Thoracic aorta (tissue), 2 donors: ENCODE measurements at places on chromosomes 4 and X. TPM values are rescaled to one million over a fixed set of nuclear protein-coding genes. Genes with fewer than 3 reads are reported as not detected.
A peak's percentile ranks its signal among the peaks of the same experiment; 100 is the strongest.

DNA sequence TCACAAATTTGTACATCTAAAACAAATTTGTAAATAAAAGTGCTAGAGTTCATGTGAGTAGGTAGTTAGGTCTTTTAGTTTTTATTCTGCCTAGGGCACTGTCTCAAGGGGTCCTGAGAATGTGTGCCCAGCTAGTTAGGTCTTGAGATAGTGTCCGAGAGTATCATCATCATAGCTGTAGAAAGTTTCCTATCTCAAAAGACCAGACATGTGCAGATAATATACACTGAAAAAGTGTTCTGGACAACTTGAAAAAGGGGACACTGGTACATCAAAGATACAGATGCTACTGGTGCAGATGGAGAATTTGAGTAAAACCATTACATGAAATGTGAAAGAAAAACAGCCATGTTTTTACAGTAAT is 1.8 kb upstream of the ZCCHC4 start:
- H3K27ac ChIP-seq, result no peak overlapping the region
- DNase-seq, result no peak
- H3K27me3 ChIP-seq, result no peaks in the 10 kb centered on the region
- H3K36me3 ChIP-seq, result no peaks in the 10 kb centered on the region

DNA sequence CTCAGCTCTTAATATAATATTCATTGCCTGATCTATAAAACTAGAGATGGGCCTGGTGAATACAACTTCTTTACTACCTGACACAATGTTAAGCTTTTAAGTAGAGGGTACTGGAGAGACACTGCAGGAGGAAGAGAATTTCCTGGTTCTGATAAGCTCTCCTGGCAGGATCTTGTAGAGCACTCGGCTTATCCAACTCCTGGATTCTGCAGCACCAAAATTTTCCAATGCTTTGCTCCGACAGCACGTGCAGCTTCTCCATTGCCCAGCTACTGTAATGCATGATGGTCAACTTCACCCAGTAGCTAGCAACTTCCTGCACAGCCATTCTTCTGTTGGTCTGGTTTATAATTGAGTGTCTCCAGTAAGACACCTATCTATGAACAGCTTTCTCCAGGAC is 686.2 kb upstream of the BOD1L1 start:
- no peaks in the 10 kb centered on the region for H3K36me3 ChIP-seq
- H3K4me1 ChIP-seq, result no peaks in the 10 kb centered on the region
- no peak overlapping the region for H3K4me3 ChIP-seq
- no peak for DNase-seq

- no peaks in the 10 kb centered on the region for H3K36me3 ChIP-seq
- no peaks in the 10 kb centered on the region for H3K27me3 ChIP-seq
These were observed 94.5 kb upstream of the IL15 start for GRCh38 chr4:141541851-141542250.

Gene HSFX4
- not detected for total RNA-seq

DNA sequence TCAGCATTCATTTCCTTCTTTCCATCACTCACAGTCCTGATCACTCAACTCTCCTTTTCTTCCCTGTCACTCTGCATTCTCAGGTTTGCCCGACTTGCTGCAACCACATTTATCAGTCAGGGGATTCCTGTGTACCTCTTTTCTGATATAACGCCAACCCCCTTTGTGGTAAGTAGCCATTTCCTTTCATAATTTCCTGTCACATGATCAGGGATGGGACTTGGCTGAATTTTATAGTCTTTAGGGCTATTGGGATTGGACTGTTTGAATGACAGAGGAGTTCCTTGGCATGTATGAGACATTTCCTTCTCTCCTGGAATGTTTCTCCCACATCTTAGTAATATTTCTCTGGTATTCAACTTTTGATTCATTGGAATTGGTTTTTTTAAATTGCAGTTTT is 11.0 kb downstream of the PGM2 start:
- no peak overlapping the region for H3K4me3 ChIP-seq
- no peak for DNase-seq
- H3K27me3 ChIP-seq, result no peaks in the 10 kb centered on the region
- H3K27ac ChIP-seq, result no peak overlapping the region
- peaks cover 9% of the 10 kb centered on the region for H3K4me1 ChIP-seq
- H3K36me3 ChIP-seq, result peaks cover 14% of the 10 kb centered on the region

- H3K27ac ChIP-seq, result no peak overlapping the region
- no peaks in the 10 kb centered on the region for H3K36me3 ChIP-seq
- no peaks in the 10 kb centered on the region for H3K27me3 ChIP-seq
- DNase-seq, result no peak
- no peak overlapping the region for H3K4me3 ChIP-seq
These were observed 55.0 kb downstream of the PAPSS1 start for GRCh38 chr4:107665001-107665400.

GRCh38 chrX:100864657-100865391 is 9.3 kb downstream of the NOX1 start:
- H3K27ac ChIP-seq, result no peak overlapping the region
- H3K4me3 ChIP-seq, result no peak overlapping the region
- no peaks in the 10 kb centered on the region for H3K27me3 ChIP-seq
- H3K36me3 ChIP-seq, result no peaks in the 10 kb centered on the region
- no peaks in the 10 kb centered on the region for H3K4me1 ChIP-seq
- DNase-seq, result no peak

Gene LRAT
- total RNA-seq, result not detected

- H3K27me3 ChIP-seq, result no peaks in the 10 kb centered on the region
- H3K27ac ChIP-seq, result no peak overlapping the region
- no peaks in the 10 kb centered on the region for H3K36me3 ChIP-seq
- no peak for DNase-seq
These were observed 62.7 kb downstream of the TRIM2 start for GRCh38 chr4:153266988-153267387.

DNA sequence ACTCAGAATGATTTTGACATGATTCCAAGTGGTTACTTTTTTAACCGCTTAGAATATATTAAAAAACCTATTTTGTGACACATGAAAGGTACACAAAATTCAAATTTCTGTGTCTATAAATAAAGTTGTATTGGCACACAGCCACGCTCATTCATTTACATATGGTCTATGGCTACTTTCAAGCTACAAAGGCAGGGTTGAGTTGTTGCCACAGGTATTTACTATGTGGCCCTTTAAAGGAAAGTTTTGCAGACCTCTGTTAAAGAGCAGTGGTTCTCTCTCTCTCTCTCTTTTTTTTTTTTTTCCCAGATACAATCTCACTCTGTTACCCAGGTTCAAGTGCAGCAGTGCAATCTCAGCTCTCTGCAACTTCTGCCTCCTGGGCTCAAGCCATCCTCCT is 23.0 kb downstream of the GPM6B start:
- no peak overlapping the region for H3K27ac ChIP-seq
- no peak overlapping the region for H3K4me3 ChIP-seq
- no peaks in the 10 kb centered on the region for H3K36me3 ChIP-seq
- no peaks in the 10 kb centered on the region for H3K4me1 ChIP-seq

GRCh38 chr4:112330921-112331320 is 33.8 kb downstream of the ALPK1 start:
- no peaks in the 10 kb centered on the region for H3K4me1 ChIP-seq
- no peak for DNase-seq
- H3K36me3 ChIP-seq, result peaks cover 7% of the 10 kb centered on the region
- no peak overlapping the region for H3K4me3 ChIP-seq

Gene MUC7
- not detected for total RNA-seq

GRCh38 chr4:82561786-82562563 is at the start of gene TMEM150C:
TMEM150C (minus strand) TSS chr4:82561988; CDS start chr4:82504657, 57,331 bp downstream.
- H3K4me3 ChIP-seq, result peak within 1 kb of the TSS; percentile 66
- H3K27ac ChIP-seq, result no peak within 1 kb of the TSS
- no peaks in the 10 kb centered on the region for H3K36me3 ChIP-seq
- no peaks in the 10 kb centered on the region for H3K27me3 ChIP-seq

DNA sequence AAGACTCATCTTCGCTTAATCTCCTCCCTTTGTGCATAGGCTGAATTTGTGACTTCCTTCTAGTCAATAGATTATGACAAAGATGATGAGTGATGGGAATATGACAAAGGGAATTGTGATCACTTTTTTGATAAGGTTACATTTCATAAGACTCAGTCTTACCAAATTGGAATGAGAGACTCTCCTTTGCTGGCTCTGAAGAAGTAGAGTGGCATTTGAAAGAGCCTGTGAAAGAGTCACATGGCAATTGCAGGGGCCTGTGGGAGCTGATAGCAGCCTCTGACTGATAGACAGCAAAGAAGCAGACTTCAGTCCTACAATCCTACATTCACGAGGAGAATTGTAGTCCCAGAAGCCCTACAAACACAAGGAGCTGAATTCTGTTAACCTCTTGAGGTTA is 44.9 kb upstream of the ADAMTS3 start:
- H3K36me3 ChIP-seq, result no peaks in the 10 kb centered on the region
- no peaks in the 10 kb centered on the region for H3K27me3 ChIP-seq
- no peak for DNase-seq
- H3K27ac ChIP-seq, result no peak overlapping the region
- no peak overlapping the region for H3K4me3 ChIP-seq
- H3K4me1 ChIP-seq, result no peaks in the 10 kb centered on the region

Gene C4orf50
- 0.14 TPM for total RNA-seq
